ENCODE measurements at places on chromosomes 1 and 21.
A peak's percentile ranks its signal among the peaks of the same experiment; 100 is the strongest.

- DNase-seq = peak; percentile 58
Measured at GRCh38 chr1:6770751-6771440, 14.4 kb upstream of the CAMTA1 start.

DNA sequence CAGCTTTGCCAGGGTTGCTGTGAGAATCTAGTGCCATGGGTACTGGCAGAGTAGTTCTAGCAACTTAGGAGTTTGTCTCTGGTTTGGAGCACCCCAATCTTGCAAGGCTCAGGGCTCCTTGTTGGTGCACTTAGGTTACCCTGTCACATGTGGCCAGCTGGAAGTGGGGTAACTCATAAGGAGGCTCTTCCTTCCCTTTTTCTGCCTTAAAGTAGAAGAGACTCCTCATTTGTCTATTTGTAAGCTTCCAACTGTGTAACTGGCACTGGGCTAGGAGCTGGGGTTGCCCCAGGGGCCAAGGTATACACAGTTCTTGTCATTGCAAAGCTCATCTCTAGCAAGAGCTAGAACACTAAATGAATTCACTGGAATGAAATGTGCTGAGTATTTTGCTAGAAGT lies 10.6 kb downstream of the MROH7 start:
- no peak for DNase-seq

GRCh38 chr1:106435269-106435668 lies 621.2 kb upstream of the PRMT6 start:
- DNase-seq = no peak

- no peak for DNase-seq
Measured at GRCh38 chr21:44335266-44336059, 3.7 kb downstream of the CFAP410 start.

GRCh38 chr1:20409012-20409411 lies 77.0 kb downstream of the CAMK2N1 start:
- peak; percentile 9 for DNase-seq

DNA sequence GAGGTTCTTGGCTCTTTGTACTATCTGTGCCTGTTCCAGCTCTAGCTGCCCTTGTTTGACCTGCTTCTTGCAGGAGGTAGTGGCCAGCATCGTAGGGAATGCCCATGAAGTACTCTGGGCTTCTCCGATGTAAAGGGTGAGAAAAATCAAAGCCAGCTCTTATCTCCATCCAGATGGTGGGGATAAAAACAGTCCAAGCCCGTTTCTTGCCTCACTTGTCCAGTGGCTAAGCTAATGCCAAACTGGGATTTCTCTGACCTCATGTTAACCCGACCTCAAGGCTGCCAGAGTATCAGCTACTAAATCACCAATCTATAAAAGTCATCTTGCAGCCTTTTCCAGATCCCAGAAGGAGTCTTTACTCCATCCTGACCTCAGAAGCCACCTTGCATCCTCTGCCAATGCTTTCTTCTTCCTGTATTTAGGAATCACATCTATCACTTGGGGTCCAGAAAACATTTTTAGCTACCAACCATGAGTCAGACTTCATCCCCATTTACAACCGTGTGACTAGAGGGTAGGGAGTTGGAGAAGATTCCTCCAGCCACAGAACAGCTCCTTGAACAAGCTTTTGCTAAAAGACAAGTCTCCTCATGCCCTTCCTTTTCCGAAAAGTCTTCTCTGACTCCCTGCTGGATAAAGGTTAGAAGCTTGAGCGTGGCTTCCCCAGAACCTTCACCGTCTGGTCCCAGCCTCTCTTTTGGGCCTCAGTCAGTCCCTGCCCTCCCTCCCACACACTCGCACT lies 35.9 kb downstream of the KCNC4 start:
- no peak for DNase-seq

DNA sequence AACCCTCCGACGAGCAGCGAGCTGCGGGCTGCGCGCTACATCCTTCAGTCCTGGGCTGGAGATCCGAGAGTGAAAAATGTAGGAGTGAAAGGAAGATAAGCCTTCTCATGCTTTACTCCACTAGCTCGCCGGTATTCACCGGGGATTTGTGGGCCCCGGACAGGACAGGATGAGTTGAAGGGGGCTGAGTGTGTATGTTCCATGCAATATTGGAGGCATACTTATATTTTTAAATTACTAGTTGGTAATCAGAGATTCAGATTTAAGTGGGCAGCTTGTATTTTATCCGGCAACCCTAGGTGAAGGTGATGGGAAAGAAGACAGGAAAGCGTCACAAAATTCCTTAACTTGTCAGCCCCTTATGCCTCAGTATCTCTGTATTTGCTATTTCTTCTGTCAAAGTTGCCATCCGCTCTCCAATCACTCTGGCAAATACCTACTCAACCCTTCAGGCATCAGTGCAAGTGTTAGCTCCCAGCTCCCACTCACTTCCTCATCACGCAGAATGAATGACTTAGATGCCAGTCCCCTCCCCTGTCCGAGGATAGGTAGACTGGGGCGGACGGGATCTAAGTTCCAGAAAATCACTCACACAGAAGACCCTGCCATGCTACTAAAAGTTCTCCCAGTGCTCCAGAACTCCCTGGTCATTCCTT lies 503 bp upstream of the PIGM start:
- DNase-seq = no peak

DNA sequence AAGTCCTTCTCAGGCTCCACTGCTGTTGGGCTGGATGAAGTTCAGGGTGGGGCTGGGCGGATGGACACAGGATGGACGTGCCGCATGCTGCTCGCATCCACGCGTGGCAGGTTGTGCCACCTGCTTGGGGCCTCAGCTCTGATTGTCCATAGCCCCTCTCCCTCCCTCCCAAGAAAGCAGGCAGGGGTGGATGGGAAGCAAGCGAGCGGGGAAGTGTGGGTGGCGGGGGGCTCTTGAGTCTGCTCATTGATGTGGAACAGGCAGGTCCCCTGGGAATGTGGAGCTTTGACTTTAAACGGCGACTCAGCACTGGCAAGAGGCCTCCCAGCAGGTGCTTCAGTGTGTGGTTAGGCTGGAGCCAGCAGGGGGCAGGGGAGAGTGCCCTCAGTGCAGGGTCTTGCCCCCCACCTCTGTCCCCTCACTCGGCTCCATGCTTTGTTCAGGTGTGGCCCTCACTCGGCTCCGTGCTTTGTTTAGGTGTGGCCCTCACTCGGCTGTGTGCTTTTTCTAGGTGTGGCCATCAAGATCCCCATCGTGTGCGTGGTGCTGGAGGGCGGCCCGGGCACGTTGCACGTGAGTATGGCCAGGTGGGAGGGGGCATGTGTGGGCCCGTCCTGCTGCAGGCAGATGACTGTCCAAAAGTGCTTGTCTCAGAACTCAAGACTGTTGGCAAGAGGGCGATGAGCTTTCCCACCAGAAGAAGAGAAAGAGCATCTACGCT lies 23.9 kb downstream of the TRPM2 start:
- peak; percentile 52 for DNase-seq

GRCh38 chr1:165861911-165862310 lies 34.5 kb downstream of the UCK2 start:
- no peak for DNase-seq

DNA sequence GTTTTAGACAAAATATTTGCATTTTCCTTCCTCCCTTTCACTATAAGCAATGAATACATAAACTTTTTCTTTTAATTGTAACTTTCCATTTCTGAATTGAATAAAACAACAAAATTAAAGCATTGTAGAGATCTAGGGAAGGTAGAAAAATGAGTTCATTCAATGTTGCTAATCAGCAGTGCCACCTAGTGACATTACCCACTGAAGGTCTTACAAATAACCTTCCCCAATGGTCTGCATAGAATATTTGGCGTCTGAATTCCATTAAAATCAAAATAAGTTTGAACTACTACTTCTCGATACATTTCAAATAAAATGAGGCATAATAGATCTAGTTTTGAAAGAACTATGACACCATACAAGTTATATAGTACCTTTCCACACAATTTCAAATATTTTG lies 19.6 kb downstream of the FH start:
- no peak for DNase-seq

GRCh38 chr1:231600458-231600976 lies 26.1 kb upstream of the DISC1 start:
- no peak for DNase-seq

DNA sequence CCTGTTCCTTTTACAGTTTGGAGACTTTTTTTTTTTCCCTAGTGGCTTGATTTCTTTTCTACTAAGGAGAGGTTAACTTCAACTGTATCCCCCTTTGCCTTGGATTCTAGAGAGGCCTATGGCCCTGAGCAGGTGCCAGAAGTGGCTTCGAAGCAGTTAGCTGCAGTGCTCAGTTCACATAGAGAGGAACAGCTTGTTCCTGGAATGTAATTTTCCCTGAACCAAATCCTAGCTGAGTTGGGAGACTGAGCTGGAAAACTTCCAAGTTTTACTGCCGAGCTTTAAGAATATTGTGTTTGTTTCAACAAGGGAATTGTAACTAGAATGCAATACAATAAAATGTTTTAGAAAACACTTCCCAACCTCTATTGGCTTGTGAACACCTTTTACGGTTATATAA lies 17.5 kb downstream of the RD3 start:
- DNase-seq = no peak

- no peak for DNase-seq
Measured at GRCh38 chr1:41558761-41559171, 74.3 kb upstream of the EDN2 start.

GRCh38 chr1:244181867-244182266 lies 130.8 kb downstream of the ZBTB18 start:
- DNase-seq = no peak

DNA sequence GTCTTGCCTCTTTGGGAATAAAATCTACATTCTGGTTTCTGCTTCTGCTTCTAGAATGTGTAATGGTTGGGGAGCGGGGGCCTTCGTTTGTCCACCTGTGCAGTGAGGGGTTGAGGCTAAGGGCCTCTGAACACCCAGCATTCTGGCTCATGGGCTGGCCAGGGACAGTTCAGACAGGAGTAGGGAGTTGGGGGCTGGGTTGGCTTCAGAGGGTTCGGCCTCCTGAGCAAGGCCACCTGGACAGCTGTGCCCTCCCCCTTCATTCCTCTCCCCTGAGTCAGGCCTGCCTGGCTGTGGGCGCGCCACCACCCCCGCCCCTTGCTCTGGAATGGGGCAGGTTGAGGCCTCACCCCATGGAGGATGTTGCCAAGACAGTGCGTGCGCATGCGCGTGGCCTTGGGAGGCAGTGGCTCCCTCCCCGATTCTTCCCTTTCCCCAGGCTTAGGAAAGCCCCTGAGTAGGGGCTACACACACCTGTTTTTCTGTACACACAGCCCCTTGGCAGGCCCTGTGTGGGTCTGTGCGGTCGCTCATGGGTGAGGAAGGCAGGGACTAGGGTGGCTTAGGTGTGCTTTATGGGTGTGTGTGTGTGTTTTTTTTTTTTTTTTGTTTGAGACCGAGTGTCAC lies 57.0 kb downstream of the YARS1 start:
- DNase-seq = peak; percentile 81

Data from ecto neural progenitor cell (in vitro differentiated cells).